ENCODE measurements at places on chromosomes 4 and X.

DNA sequence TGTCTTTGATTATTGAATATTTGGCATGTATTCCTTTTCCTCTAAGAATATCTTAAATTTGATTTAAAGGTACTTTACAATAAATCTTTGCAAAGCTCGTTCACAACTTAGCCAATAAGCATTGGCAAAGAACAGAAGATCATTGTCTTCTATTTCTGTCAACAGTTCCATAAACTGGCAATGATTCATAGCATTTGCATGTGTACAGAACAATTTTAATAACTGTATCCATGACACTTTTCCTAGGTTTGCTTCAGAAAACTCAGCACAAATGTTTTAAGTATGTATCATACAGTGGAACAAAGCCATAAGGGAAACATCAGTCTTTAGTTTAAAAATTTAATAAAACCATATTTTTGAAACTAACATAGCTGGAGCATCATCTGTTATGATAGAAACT lies 462.7 kb upstream of the RPS6KA3 start:
- DNase-seq: no peak

DNA sequence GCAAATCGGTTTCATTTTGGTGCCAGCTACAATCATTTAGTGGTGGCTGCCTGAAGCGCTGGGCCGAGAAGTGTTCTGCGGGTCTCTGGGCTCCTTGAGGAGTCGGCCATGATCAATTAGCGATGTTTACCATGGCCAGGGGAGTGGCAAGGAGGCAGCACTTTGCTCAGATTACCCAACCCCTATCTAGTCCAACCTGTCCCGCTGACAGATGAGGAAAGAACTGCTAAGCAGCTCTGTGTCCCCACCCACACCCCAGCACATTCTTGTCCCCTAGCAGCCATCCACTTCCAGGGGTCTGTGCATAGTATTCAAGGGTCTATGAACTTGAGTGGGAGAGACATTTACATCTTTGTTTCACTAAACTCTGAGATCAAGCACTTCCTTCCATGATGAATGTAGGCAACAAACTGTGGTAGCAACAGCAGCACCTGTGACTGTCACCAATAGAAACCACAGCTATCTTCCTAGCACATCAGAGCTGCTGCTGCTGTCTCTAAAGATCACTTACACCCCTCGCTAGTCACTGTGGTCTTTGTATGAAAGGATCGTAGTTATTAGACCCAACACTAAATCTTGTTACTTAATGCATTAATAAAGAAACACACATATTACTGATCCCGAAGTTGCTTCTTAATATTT lies 331.6 kb downstream of the BCOR start:
- DNase-seq: no peak

GRCh38 chr4:67712000-67712625 lies 11.2 kb upstream of the UBA6 start:
- DNase-seq: no peak

- DNase-seq: no peak
Measured at GRCh38 chr4:113695328-113696169, 66.0 kb downstream of the CAMK2D start.

DNA sequence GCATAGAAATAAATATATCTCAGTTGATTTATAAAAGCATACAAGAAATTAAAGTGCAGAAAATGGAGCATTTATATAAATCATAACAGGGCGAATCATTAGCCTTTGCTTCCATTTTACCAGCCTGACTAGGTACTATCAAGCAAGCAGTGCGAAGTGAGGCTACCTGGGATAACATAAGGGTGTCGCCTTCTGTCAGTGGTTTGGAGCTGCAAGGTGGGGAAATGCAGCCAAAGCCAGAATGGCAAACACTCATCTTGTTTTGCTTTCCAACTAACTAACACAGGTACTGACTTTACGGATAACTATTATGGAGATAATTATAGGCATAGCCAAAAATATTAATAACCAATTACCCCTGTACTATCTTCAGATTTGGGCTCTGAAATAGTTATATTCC lies 1459.8 kb downstream of the RAPGEF2 start:
- DNase-seq: no peak

DNA sequence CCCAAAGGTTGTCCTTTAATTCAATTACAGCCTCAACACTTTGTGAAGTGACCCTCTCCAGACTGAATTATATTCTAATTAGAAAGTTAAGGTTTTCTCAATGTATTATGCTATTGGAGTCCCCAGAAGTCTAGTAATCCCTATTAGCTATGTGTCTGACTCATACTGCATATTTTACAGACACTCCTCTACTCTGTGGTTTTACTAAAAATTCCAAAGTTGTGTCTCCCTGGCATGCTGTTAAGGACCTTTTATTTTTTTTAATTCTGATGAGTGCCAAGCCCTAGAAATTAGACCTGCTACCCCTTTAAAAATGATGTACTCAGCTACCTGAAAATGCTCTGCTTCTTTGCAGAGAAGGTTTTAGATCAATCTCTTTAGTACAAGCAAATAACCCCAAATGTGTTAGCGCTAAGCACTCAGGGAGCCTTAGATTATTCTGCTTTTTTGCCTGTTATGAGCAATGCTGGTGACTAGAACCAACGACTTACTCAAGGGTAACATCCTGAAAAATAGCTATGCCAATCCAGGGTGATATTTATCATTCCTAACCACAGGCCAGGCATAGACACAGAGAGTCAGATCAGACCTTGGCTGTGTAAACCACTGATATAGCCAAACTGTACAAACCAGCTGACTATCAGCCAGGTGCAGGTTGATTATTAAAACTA lies 26.1 kb upstream of the CXCL13 start:
- no peak for DNase-seq

DNA sequence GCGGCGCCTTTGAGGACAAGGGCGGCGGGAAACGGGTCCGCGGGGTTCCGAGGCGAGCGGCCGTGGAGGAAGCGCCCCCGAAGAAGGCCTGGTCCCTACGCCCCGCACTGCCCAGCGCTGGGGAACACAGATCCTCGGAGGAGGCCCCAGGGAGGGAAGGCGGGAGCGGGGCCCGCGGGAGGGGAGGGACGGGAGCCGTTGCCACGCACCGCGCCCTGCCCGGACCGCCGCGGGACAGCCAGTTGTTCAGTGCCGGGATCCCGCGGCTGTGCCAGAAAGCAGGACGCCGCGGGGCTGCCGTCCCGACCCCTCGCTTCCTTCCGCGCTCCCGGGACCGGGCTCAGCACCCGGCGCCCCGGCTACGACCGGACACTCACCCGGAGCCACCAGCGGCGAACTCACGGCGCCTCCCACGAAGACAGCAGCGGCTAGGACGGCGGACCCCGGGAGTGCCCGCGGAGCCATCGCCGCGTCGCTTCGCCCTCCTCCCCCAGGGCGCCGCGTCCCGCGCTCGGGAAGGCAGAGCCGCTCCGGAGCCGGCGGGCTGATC lies 278 bp downstream of the RELL1 start:
- DNase-seq: peak; percentile 16

- DNase-seq: no peak
Measured at GRCh38 chr4:152585023-152585441, 49.1 kb upstream of the FBXW7 start.

DNA sequence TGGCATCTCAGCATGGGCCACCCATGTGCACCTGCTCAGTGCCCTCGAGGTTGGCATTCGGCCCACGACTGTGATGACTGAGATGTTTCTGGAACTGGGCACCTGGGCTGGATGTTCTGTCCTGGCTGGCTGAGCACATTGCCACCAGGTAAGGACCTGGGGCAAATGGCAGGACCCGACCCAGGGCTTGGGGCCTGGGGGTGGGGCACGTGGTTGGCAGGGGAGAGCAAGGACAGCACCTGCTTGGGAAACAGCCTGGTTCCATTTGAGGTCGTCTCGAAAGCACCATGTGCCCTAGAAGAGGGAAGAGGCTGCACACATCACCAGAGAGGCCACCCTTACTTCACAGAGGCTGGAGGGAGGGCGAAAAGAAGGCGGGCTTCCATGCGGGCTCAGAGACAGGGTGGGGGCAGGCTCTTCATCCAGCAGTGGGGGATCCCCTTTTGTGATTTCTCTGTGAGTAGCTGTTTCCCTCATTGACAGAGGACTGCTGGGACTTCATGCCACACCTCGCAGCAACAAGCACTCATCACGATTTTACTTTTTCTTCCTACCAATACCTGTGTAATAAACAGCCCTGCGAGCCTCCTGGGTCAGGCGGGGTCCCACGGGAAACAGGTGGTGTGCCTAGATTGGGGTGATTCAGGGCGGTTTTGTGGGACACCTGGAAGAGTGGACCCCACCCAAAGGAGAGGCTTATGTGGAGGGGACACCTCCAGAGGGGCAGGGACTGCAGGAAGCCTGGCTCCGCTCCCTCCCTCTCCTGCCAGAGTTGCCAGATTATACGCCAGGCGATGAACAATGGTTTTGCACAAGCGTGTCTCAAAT lies 12.0 kb downstream of the TMEM187 start:
- no peak for DNase-seq
